ENCODE measurements at places on chromosomes 13 and 19.

GRCh38 chr19:30880151-30880550 is 469.1 kb downstream of the TSHZ3 start:
- DNase-seq = no peak

DNA sequence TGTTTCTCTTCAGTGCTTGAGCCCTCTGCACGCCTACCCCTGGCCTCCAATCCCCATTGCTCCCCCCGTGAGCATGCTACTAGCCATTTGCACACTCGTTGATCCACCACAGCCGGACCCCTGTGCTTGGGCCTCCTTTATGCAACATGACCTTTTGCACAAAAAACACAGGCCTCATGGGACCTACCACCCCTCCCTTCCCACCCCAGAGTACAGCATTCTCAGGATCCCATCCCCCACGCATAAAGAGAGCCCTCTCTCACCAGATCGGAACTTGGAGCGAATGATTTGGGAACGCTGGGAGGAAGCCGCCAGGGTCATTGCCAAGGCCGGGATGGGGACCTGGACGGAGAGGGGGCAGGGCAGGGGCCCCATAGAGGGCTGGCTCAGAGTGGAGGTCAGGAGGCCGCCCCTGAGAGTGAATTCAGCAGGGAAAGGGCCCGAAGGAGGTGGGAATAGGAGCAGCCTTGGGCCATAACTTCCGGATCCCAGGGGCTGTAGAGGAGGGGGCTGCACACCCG is 754 bp downstream of the MAMSTR start:
- no peak for DNase-seq

GRCh38 chr19:38183251-38183897 is 40.6 kb downstream of the DPF1 start:
- DNase-seq = no peak

- DNase-seq = no peak
Measured at GRCh38 chr19:49408816-49409440, 14.3 kb downstream of the PTH2 start.

DNA sequence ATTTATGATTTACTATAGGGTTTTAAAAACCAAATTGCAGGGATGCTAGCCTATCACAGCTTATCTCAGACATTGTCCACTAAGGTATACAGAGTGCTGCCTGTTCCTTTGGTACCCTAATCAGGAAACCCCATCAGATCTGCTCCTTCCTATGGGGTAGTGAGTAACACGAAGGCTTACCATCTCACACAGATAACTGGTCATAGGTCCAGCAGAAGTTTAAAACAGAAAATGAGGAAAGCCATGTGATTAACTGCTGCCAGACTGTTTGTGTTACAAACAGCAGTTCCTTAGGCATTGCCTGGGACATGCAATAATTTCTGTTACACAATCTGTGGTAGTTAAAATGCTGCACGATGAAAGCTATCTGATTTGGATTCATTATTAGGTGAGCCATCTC is 53.5 kb upstream of the ALOX5AP start:
- DNase-seq = no peak

- no peak for DNase-seq
Measured at GRCh38 chr13:73481886-73482445, 423.2 kb downstream of the KLF5 start.

DNA sequence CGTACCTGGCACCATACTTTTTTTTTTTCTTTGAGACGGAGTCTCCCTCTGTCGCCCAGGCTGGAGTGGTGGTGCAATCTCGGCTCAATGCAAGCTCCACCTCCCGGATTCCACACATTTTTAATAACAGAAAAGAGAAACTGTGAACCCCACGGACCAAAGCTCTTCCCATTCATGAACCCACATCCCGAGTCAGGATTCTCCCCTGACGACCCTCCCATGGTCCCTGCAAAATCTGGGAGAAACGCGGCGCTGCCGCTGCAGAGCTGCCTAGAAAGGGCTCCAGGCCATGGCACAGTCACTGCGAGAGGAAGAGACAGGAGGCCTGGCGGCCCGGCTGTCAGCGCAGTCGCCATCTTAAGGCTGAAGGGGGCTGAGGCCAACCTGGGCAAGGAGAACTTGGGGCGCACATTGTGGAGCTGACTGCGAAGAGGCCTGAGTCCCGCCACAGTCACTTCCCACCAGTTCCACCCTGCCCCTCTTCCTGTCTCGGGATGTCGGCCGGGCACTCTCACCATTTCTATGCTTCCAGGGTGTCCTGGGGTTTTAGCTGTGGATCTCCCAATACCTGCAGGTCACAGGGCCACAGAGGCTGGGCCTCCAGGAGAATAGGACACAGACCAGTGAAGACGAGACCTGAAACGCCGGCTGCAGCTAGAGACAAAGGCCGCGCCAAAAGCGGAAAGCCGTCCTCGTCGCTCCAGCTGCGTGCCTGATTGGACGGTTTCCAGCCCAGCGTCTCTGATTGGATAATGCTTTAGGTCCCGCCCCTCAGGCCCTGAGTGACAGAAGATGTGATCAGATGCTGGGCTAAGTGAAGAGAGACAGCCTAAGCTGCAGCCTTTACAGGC is 71.0 kb downstream of the ZNF486 start:
- DNase-seq = peak; percentile 94
